Nucleus accumbens (tissue), 56 donors: ENCODE measurements at places on chromosomes 3 and 15.

DNA sequence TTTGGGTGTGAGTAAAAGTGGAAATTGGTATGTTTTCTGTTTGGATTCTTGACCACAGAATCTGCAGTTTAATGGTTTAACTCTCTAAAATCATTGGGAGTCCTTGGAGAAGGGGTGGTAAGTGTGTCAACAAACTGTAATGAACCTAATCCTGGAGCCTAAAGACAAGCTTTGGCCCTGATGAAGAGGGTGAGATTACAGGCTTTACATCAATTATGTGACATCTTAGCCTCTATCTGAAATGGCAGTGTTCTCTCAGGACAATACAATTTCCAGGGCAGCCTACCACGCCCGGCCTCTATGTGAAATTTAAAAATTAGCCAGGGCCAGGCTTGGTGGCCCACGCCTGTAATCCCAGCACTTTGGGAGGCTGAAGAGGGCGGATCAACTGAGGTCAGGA, 4.3 kb upstream of the PKM start:
- no peak for DNase-seq

DNA sequence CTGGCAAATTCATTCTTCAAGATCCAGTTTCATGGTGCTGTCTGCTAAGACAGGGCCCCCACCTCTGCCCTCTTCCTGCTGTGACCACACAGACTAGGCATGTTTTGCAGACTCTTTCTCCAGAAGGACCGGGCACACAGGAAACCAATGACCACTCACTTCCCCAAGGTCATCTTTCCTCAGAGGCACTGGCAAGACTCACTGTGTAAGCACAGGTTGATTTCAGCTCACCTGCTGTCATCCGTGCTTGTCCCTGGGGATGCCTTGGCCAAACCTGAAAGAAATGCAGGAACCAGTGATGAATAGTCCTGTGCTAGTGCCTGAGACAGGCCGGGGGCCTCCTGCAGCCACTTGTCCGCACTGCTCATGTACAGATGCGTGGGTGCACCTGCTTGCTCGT, 33.5 kb downstream of the ALS2CL start:
- DNase-seq, result no peak

DNA sequence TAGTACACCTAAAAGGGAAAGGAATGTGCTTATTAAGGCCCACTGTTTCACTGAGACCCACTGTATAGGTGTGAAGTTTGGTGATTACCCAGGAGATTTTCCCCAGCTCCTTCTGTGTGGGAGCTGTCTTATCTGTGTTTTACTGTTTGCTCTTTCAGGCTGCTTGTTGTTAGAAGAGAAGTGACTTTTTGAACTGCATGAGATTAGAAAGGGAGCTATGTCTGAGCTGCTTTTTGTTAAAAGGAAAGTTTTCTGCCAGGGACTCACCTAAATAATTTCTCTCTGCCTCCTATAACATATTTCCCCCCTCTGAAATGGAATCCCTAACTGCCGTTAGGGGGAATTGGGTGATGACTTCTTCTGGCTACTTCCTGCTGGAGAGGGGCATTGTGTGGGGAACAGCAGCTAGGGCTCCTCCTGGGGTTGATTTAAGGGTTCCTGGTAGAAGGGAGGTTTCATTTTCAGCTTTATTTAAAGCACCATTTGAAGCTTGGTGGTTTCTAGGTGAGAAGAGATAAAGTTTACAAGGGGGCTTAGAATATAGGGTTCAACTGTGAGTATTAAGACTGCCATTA, 77.1 kb upstream of the ATP11B start:
- no peak for DNase-seq

GRCh38 chr15:60414016-60414682, 16.4 kb upstream of the ANXA2 start:
- no peak for DNase-seq
